ENCODE measurements at places on chromosomes 1 and 21.

DNA sequence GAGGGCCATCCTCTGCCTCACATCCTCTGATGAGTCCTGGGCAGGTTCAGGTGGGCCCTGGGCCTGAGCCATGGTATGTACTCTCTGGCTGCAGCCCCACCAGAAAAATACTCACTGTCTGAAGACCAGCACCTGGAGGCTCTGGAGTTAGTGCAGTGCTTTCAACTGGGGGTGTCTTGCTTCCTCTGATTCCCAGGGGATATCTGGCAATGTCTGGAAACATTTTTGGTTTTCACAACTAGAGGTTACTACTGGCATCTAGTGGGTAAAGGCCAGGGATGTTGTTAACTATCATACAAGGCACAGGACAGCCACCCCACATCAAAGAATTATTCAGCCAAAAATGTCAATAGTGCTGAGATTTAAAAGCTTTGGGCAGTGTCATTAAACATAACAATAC, 152.7 kb downstream of the HIVEP3 start:
- no peak for DNase-seq

DNA sequence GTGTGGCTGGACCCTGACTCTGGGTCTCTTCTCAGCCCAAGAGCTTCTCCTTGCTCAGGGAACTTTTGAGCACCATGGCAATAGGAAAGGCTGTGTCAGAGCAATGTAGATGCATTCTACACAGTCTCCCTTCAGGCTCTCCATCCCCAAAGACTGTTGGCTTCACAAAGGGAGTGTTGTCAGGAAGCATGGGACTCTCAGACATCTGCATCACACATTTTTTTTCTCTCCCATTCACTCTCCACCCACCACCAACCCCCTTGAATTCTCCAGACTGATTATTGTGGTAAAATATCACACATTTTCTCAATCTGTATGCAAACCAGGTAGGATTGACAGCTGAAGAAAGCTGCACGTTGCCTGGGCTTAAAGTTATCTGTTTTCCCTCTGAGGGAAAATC, 105.4 kb upstream of the WARS2 start:
- DNase-seq = no peak

- DNase-seq = no peak
Observed at GRCh38 chr1:234475167-234475793, 3.7 kb downstream of the TARBP1 start.

DNA sequence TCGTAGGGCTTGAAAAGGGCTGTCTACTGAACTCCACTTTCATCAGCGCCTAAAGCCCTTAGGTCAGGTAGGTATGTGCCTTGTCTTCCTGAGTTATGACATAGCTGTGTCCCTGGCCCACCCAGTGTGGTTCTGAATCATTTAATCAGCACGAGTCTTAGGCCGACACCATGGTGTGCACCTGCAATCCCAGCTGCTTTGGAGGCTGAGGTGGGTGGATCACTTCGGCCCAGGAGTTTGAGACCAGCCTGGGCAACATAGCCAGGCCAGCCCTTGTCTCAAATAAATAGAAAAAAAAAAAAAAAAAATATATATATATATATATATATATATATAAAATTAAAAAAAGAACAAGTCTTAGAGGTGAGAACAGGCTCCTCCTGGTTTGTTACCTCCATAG, 15.8 kb downstream of the LRRC71 start:
- DNase-seq = no peak

GRCh38 chr1:228360533-228361313, 45.9 kb downstream of the TRIM11 start:
- no peak for DNase-seq

DNA sequence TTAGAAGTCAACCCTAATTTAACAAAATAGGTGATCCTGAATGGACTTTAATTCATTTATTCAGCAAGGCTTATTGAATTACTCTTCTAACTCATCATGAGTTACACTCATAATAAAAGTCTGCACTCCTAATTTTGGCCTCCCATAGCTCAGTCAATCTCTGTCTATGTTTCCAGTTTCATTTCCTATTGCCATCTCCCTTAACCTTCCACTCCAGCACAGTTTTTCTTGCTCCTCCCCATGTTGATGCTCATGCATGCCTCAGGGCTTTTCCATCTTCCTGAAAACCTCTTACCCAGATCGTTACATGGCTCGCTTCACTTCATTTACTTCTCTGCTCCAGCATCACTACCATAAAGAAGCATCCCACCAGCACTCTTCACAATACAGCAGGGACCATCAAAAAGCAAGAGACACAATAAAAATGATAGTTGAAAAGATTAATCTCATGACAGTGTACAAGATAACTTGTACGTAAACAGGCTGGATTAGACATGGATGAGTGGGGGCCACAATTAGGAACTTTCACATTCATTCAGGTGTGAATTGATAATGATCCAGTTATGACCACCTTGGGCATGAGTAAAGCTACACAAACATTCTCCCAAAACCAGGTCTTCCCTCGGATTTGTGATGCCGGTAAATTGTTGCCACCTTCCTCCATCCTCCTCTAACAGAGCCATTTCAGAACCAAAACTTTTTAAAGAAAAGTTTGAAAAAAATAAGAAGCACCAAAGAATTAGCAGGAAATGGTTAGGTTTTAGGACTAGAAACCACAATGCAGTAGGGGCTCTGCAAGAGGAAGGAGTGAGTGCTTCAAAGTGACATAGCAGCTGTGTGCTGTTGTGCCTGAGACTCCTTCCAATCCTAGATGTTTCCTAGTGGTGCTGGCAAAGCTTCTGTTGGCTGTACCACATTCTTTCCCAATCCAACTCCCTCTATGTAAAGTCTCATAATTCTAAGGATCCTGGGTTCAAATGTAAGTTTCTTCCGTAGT, 89.8 kb downstream of the OLFML2B start:
- no peak for DNase-seq

DNA sequence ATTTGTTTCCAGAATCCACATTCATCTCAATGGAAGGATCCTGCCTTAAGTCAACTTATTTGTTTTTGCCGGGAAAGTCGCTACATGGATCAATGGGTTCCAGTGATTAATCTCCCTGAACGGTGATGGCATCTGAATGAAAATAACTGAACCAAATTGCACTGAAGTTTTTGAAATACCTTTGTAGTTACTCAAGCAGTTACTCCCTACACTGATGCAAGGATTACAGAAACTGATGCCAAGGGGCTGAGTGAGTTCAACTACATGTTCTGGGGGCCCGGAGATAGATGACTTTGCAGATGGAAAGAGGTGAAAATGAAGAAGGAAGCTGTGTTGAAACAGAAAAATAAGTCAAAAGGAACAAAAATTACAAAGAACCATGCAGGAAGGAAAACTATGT, 2.6 kb downstream of the GADD45A start:
- peak; percentile 83 for DNase-seq

- DNase-seq = no peak
Observed at GRCh38 chr1:209885403-209886218, 52.4 kb upstream of the SYT14 start.

DNA sequence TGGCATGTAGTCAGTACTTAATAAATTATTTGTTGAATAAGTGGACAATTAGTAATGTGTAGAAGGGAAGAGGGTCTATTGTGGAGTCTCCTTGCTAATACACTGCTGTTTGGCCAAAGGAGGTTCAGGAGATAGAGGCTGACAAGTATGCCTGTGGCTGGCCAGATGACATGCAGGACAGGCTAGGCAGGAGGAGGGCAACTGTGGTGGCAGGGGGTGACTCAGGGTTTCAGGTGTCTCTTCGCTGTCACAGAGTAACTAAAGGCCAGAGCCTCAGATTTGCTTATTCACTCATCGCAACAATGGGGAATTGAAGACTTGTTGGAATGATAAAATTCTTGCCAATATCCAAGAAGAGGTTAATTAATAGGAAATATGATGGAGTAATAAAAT, 33.1 kb downstream of the THRAP3 start:
- DNase-seq = no peak

DNA sequence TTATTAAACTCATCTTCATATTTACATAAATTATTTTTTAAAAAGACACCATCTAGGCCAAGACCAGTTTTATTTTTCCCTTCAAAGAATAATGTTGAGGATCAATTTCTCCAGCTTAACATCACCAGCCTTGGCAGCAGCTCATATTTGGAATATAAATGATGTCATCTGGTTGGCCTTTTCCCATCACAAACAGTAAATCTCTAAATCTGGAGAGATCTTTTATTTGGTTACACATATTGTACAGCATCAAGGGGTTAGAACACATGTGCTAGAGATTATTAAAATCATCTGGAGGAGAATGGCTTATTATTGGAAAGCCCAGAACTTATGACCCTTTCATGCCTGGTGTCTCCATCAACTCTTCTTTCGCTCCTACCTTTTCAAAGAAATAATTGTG, 508.8 kb downstream of the PLPP3 start:
- no peak for DNase-seq

DNA sequence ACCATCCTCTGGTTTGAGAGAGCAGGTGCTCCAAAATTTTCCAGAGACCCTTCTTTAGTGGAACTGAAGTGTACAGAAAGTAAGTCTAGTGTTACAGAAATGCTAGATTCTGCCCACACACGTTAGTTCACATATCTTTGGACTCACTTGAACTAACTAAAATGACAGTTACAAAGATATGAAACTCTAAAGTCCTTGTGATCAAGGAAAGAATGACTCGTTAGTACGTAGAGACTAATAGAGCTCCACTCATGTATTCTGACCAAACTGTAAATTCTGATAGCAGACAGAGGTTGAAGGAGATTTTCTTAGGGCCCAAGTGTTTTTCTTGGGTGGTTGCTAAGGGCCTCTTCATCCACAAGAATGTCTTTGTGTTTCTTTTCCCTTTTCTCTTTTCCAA, 491.5 kb upstream of the B3GALT2 start:
- DNase-seq = no peak

GRCh38 chr1:51313961-51314777, 16.2 kb downstream of the TTC39A start:
- DNase-seq = peak; percentile 80

GRCh38 chr1:243799908-243800307, 50.1 kb downstream of the AKT3 start:
- no peak for DNase-seq

DNA sequence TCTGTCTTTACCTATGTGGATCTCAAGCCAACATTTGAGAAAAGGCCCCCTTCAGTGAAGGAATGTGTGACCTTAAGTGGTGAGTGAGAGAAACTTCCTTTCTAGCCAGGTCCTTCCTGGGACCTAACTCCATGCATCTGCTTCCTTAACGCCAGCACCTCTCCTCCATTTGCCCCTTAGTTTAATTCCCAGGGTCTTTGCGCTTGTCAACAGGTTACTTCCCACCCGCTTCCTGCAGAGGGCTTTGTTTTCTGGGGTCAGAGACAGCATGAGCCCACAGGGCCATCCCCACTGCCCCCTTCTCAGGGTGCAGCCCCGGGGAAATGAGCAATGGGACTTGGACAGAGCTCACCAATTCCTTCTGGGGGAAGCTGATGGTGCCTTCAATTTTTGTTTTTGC, 54.8 kb downstream of the EVA1C start:
- DNase-seq = no peak

GRCh38 chr1:233435622-233436021, 108.1 kb downstream of the MAP3K21 start:
- no peak for DNase-seq

DNA sequence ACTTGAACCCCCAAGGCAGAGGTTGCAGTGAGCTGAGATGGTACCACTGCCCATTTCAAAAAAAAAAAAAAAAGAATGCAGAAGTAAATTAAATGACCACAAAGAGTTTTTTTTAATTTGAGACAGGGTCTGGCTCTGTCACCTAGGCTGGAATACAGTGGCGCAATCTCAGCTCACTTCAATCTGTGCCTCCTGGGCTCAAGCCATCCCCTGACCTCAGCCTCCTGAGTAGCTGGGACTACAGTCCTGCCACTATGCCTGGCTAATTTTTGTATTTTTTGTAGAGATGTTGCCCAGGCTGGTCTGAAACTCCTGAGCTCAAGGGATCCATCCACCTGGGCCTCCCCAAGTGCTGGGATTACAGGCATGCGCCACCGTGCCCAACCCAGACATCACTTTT, 20.2 kb upstream of the GPR157 start:
- no peak for DNase-seq

GRCh38 chr1:230940848-230941247, 37.8 kb downstream of the TTC13 start:
- no peak for DNase-seq

- no peak for DNase-seq
Observed at GRCh38 chr1:31497601-31498000, 78.7 kb upstream of the TINAGL1 start.

GRCh38 chr21:15282665-15283064, 217.9 kb upstream of the NRIP1 start:
- DNase-seq = peak; percentile 17

- no peak for DNase-seq
Observed at GRCh38 chr1:94017155-94017829, 103.7 kb downstream of the ABCA4 start.
